Kidney tubule cell (primary cell): ENCODE measurements at places on chromosomes 4 and X.

DNA sequence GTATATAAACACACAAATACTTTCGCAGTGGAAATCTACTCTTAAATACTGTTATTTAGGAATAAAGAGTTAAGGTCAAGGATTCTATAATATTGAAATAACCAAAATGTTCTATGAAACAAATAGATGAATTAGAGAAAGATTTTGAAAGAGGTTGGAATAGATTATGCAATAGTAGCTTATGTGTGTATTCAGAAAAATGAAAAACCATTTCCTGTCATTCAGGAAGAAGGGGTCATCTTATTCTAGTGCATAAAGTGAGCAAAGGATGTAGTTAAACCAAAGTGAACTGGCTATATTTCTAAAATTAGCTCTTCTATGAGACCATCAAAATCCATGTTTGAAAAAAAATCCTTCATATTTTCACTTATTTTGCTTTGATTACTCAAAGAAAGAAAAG is 30.0 kb upstream of the MYOZ2 start:
- no peak for DNase-seq

- DNase-seq = peak; percentile 10
These were observed 64.6 kb downstream of the RHOH start for GRCh38 chr4:40261231-40262076.

- DNase-seq = no peak
These were observed 109.6 kb upstream of the ANK2 start for GRCh38 chr4:112939901-112940300.

DNA sequence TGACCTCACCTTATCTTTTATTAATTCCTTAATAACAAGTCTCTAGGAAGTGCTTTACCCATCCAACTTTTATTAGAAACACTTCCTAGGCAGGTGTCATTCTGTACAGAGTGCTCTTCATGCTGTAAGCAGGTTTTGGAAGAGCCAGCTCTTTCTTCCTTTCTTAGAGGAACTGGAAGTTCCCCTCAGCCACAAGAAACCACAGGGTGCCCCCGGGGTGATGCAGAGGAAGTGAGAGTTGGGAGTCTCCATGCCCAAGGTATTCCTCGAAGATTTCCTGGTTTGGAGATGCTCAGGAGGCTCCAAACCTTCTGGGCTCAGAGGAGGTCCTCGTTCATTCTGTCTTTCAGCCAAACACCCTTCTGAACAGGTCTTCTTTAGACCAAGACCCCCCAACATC is 83.8 kb downstream of the EGF start:
- peak; percentile 46 for DNase-seq

GRCh38 chrX:32448320-32448719 is 763.0 kb downstream of the DMD start:
- peak; percentile 1 for DNase-seq

DNA sequence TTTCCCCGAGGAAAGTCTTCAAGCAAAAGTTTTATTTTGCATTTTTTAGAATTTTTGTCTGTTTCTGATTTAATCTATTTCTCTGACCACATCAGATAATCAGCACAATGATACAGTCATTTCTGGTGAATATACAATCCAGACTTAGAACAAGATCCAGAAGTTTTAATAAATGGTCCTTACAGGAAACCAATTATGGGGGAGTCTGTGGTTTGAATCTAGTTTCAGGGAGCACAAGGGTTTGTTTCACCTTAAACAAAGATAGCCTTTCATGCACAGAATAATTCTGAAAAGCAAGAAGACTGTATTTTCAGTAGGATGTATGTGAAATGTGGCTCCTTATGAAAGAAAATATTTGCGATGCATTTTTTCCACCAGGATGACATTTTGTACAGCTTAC is 158.5 kb upstream of the ARSJ start:
- no peak for DNase-seq

DNA sequence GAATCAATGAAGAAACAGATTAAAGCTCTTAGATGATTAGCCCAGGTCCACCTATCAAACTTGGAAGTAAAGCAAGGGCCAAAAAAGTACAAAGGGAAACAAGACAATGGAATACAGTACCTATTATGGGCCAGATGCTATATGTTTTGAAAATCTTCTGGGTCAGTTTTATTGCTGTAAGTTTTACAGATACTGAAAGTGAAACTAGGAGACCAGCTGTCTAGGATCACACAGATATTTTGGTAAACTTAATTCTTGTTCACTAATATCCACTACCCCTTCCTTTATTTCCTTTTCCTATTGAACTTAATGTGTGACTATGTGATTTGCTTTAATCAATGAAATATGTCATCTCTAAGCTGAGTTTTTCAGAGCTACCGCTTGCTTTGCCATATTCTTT is 505.4 kb upstream of the PITX2 start:
- DNase-seq = no peak

- no peak for DNase-seq
These were observed 104.9 kb upstream of the PRPS2 start for GRCh38 chrX:12686331-12686730.

DNA sequence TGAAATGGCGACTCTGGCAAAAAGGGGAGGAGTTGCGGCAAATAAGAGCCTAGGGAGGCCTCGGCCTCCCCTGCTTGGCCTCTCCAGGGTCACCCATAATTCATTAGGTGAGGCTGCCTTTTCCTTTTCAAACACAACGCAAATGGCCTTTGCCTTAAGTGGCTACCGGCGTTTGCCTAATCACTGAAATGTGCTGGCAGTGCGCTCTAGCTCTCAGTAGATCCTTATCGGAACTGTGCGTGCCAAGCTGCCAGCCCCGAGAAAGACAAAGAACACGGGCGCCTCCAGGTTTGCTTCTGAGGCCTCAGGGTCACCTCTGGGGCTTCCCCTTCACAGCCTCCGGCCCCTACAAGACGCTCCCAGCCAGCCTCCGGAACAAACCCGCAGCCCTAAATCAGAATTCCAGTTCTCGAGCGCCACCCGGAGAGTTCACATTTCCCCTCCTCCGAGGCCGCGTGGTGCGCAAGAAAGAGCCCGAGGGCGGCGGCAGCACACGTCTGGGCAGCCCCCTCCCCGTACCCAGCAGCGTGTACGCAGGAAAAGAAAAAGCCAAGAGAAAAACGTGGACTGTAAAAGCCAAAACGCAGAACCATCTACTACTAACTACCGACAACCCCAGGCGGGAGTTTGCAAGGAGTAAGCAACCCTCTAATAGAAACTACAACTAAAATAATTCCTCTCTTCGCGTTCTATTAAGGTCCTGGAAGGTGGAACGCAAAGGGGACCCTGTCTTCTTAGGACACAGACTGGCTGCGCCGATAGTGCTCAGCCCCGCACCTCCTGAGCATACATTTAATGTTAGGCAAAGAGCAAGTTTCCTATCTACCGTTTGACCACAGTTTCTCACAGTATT is 76.5 kb upstream of the BCOR start:
- peak; percentile 63 for DNase-seq

- DNase-seq = no peak
These were observed 56.9 kb downstream of the ARHGAP10 start for GRCh38 chr4:147788791-147789190.

GRCh38 chr4:60259781-60260180 is 940.3 kb upstream of the ADGRL3 start:
- no peak for DNase-seq

GRCh38 chr4:122873146-122873545 is 46.5 kb downstream of the FGF2 start:
- peak; percentile 41 for DNase-seq

- DNase-seq = no peak
These were observed 4.6 kb downstream of the PNMA5 start for GRCh38 chrX:152989292-152989658.

DNA sequence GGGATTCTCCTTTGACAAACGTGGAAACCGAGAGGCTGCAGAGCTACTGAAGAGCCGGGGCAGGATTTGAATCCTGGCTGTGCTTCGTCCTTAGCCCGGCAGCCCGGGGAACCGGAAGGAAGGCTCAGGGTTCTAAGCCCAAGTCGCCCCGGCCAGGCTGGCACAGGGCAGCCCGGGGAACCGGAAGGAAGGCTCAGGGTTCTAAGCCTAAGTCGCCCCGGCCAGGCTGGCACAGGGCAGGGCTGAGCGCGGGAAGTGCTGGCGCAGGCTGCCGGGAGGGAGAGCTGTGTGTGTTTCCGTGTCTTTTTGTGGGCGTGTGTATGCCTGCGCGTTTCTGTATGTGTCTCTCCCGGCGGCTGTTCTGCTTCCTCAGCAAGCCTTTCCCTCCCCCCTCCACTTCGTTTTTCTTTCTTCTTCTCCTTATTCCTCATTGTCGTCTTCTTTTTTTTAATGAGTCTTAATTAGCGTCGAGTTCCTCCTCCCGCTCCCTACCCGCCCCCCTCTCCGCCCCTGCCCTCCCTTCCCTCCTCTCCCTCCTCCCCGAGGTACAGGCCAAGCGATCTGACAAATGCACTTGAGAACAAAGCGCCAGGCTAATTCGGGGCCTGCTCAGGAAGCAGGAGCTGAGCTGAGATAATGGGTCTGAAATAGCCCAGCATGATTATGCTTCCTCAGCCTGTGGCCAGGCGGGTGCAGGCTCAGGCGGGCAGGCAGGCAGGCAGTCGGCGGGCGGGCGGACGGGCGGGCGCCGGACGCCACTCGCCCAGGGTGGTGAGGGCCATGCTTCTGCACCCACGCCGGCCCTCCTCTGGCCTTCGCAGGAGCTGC is 65.9 kb downstream of the EFNB1 start:
- peak; percentile 50 for DNase-seq

DNA sequence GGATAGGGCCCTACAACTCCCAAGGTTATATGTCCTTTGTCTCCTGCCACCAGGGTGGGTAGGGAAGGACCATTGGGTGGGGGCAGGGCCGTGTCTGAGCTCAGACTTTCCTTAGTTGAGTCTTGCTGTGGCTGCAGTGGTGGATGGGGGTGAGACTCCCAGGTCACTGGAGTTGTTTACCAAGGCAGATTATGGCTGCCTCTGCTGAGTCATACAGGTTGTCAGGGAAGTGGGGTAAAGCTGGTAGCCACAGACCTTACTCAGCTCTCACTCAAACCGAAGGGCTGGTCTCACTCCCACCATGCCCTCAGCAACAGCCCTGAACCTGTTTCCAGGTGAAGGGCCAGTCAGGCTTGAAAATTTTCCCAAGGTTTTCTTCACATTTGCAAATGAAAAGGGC is 58.8 kb upstream of the FAAH2 start:
- DNase-seq = peak; percentile 62

- DNase-seq = peak; percentile 82
These were observed 32.3 kb upstream of the CXCL8 start for GRCh38 chr4:73707918-73708577.

GRCh38 chrX:138986235-138986634 is 274.7 kb upstream of the FGF13 start:
- peak; percentile 47 for DNase-seq

DNA sequence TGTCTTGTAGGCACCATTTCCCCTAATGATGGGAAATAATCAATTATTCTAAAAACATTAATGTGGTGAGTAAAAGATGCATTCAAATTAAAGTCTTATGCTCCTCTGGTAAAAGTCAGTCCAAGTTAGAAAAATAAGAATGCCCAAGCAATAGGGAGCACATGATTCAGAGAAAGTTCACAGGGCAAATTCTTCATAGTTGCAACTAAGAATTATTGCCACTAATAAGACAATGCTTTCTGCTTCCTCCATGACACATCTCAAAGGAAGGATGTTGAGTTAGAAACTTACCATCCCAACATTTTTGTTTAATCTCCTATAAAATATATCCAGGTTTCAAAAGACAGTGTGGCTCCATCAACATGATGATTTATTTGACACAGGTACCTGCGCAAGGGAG is 26.3 kb downstream of the PHOX2B start:
- DNase-seq = no peak

DNA sequence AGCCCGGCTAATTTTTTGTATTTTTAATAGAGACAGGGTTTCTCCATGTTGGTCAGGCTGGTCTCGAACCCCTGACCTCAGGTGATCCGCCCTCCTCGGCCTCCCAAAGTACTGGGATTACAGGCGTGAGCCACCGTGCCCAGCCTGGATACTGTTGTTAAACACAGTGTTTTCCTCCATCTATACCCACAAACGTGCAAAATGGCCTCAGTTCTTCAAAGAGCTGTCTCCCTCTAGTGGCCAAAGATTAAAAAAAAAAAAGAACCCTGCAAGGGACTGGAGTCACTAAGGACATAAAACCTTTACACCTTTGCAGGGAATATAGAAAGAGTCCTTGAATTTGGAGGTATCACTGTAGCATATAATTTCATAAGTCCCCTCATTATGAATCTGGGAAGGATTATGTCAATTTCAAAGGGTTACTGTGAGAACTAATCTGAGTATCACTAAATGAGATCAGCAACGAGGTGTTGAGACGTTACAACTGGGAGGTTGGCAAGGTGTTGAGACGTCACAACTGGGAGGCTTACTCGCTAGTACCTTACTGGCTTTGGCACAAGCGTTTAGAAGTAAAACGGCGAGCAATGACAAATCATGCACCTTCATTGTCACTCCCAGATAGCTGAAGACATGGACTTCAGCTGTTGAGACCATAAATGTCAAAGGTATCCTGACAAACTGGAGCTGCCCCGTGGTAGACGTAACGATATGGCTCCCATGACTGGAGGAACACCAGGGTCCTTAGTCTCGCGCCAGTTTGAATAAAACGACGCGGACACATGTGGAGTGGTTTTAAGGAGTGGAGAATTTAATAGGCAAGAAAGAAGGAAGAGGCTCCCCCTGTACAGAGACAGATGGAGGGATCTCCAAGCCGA is 33.4 kb upstream of the ENPP6 start:
- peak; percentile 66 for DNase-seq

GRCh38 chr4:6467600-6467999 is 4.8 kb downstream of the PPP2R2C start:
- no peak for DNase-seq

GRCh38 chr4:6983544-6984142 is 59.5 kb upstream of the TADA2B start:
- no peak for DNase-seq

- peak; percentile 20 for DNase-seq
These were observed 294.3 kb upstream of the BOD1L1 start for GRCh38 chr4:13921805-13922204.

DNA sequence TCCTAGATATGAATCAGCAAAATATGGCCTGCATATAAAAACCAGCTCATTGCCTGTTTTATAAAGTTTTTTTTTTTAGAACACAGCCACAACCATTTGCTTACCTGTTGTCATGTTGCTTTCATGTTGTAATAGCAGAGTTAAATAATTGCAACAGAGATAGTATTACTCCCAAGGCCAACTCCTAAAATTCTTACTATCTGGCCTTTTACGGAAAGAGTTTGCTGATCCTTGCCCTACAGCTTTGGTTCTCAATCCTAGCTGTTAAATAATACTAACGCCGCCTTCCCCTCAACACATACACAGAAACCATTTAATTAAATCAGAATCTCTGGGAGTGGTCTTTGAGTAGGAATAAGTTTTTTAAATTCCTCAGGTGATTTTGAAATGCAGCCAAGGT is 231.3 kb upstream of the TET2 start:
- no peak for DNase-seq
